ENCODE measurements at places on chromosomes 2 and 18.

DNA sequence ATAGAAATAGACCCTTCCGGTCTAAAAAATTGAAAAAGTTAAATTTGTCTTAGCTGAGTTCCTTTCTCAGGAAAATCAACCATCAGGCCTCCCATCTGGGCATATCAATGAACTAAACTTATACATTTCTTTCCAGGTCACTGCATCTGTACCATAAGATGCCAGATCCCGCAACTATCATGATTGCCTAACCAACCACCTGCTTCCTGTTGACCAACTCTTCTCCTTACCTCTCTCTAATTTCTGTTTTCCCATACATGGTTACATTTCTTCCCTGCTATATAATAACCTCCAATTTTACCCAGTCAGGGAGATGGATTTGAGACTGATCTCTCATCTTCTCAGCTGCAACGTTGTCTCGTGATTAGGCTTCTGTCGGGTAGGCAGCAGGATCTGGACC is 228.7 kb downstream of the FSIP2 start:
- DNase-seq = no peak

DNA sequence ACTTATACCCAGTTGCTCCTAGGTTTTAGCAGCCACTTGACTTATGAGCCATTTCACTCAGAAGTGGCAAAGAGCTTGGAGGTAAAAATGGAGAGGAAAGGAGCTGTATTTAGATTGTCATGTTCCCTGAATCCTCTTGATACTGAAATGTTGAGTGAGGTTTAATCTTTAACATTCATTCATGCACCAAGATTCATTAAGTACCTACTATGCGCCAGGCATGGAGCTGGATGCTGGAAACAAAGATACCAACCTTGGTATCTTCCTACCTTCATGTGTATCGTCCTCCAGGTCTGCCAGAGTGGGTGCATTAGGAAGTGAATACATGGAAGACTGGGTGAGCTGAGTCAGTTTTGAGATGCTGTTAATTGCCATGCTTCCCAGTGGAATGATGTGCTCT is 23.7 kb downstream of the TPGS2 start:
- no peak for DNase-seq

DNA sequence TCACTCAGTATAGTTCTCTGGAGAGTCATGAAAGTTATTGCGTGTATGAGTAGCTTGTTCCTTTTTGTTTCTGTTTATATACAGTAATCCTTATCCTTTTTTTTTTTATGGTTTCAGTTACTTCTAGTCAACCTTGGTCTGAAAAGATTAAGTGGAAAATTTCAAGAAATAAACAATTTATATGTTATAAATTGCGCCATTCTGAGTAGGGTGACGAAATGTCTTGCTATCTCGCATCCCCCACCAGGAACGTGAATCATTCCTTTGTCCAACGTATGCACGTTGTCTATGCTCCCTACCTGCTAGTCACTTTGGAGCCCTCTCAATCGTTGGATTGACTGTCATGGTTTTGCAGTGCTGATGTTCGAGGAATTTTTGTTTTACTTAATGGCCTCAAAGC is 60.4 kb downstream of the FAM117B start:
- DNase-seq = no peak

- no peak for DNase-seq
These were observed 234.1 kb downstream of the DYSF start for GRCh38 chr2:71687412-71687811.

- DNase-seq = no peak
These were observed 65.8 kb downstream of the DCDC2C start for GRCh38 chr2:3768960-3769765.

- no peak for DNase-seq
These were observed 121.8 kb downstream of the ACTR3 start for GRCh38 chr2:114011713-114012112.

DNA sequence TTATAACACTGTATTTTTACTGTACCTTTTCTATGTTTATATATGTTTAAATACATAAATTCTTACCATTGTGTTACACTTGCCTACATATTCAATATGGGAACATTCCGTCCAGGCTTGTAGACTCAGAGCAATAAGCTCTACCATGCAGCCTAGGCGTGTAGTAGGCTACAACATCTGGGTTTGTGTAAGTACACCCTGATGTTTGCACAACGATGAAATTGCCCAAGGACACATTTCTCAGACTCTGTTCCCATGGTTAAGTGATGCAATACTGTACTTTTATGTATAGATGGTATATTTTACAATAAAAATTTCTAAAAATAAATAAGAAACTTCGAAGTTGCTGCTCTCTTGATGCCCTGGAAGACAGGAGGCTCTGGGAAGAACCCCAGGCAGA is 38.4 kb downstream of the YPEL5 start:
- DNase-seq = no peak

DNA sequence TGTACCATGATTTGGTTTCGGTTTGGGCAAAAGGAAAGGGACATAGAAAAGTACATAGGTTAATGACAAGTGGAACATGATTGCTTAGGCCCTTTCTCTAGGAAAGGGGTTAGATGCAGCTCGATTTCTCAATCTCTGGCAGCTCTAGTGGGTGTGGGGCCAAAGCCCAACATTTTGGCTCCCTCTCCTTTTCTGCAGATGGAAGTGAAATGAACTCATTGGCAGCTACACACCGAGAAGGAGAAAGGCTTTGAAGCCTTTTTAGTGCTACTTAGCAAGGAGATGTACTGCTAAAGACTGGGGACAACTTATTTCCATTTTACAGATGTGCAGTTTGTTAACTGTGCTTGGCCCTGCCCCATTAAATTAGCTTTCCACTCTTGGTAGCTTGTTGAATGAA is 93.8 kb downstream of the LYPD6B start:
- no peak for DNase-seq

DNA sequence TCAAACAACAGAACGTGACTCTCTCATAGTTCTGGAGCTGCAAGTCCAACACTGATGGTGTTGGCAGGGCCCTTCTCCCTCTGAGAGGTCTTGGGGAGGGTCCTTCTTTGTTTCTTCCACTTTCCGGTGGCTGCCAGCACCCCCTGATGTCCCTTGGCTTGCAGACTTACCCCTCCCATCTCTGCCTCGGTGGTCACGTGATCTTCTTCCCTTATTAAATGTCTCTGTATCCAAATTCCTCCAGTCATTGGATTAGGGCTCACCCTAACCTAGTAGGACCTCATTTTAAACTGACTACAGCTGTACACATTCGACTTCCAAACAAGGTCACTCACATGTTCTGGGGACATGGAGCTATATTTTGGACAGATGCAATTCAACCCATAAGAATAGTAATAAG is 780.6 kb upstream of the SALL3 start:
- no peak for DNase-seq

DNA sequence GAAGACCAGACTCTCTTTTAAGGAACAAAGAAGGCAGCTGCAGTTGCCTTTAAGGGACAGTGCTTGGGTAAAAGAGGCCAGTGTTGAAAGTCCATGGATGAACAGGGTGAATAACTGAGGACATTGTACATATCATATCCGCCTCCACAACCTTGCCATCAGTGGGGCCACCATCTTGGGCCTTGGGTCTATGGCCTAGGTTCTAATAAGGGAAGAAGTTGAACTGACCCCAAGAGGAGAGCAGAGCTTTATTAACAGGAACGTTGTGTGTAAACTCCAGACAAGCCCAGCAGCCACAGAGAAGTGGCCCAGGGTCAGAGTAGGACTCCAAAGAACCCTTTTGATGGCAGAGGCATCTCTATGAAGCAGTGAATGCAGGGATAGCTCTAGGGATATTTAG is 332.8 kb downstream of the CYP26B1 start:
- DNase-seq = no peak

DNA sequence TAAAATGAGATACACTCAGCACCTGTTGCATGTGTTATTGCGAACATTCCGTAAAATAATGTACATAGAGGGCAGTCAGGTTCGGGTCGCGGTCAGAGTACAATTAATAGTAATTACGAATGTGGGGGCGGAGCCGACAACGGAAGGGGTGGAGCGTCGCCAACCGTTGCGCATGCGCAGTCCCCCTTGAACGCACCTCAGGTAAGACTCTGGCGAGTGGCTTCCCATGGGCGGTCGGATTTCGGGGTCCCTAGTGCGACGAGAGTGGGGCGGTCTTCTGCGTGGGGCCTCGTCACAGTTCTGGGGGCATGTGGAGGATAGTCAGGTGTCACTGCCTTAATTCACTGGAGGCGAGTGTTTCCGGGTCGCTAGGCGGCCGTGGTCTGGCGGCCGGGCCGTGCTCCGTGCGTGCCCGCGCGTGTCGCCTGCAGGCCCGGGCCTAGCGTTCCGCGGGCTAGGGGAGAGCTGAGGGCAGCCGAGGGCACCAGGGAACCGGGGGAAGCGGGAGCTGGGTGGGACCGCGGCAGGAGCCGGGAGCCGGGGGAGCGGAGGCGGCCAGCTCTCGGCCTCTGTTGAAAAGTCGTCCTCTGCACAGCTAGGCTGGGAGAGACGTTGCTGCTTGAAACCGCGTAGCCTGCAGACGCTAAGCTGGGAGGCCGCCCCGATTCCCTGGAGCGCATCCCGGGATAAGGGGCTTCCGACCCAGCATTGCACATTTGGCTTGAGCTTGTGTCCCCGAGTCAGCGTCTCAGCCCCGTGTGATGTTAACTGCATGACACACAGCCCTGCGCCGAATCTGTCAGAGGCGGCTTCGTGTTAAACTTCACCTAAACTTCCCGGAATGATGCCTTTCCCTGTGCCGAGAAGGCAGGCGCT is at the start of gene CEBPZOS:
Gene CEBPZOS, plus strand, starts transcription at position 177 of the 876 bp plus-strand sequence. CDS start 3,209 bp downstream, outside the sequence.
- DNase-seq = peak; percentile 62

GRCh38 chr18:53843763-53844162 is 380.7 kb downstream of the MBD2 start:
- DNase-seq = no peak

DNA sequence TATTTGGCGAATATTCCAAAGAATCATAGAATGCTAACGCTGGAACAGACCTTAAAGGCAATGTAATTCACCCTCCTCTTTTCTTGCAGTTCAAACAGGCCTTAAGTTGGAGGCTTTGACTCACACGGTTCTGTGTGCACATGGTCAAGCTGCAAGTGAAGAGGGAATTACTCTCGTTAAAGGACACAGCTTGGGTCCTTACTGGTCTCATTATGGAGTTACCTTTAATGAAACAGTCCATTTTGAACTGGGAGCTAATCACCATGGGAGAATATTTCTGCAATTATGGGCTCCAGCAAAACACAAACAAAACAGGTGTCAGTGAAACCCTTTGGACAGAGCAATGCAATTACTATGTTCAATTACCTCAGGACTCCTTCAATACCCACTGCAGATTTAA is 135.5 kb downstream of the GAREM1 start:
- DNase-seq = peak; percentile 19

DNA sequence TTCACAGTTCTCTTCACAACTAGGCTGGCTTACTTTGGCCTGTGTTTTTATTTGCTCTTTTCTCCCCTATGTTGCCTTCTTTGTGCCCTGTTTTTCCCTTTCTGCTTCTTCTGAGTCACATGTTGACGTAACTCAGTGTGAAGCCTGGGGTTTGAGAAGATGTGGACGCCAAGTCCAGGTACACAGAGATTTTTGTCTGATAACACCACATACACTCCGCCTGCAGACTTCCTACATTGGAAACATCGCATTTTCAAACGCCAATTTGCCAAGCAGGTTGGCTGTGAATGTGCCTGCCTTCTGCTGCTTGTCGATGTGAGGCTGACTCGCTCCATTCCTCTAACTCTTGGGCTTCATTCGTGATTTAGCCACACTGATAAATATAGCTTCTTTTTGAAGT is 62.6 kb upstream of the FN1 start:
- DNase-seq = no peak

GRCh38 chr2:105677901-105678300 is 66.8 kb upstream of the NCK2 start:
- DNase-seq = no peak

DNA sequence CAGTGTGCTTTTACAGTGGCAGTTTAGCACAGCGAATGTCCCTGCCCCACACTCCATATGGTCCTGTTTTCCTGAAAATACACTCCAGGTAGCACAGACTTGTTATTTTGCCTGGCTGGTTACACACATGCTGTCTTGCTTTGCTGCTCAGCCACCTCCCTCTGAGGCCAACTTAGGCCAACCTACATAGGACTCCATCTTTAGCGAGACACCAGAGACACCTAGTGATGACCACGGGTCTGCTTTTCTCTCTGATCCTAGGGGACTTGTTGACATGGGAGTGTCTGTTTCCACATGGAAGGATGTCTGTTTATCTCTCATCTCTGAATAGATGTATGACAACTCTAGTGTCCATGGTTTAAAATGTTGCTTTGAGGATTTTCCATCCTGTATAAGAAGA is 43.3 kb downstream of the PLEKHB2 start:
- DNase-seq = no peak

DNA sequence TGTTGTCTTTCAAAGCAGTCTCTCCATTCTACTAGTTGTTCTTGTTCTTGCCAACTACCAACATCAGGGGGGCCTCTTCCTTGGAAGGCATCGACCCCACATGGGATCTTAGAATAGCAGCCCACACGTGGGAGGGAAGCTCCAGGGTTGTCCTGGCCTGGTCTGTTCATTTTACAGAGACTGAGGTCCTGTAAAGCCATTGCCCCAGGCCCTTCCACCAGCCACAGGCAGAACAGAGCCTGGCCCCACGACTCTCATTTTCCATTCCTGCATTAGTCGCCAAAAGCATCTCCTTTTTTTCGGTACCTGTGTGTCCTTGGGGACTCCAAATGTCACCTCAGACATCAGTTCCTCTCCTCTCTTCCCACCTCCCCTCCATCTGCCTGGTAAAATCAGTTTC is 28.0 kb downstream of the CNGA3 start:
- no peak for DNase-seq

DNA sequence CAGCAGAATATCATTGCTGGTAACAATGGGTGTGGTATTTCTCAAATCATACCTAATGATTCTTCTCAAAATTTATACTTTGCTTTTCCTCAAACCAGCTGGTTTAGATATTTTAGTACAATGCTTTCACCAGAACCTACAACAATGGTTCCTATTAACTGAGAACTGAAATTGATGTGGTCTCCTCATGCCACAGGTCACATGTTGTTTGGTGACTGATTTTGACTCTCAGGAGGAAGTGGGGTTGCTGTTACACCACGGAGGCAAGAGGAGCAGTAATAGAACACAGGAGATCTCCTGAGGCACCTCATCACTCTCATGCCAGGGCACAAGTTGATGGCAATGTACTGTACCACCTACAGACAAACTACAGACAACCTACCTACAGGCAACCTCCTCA is 3.0 kb upstream of the CEP68 start:
- DNase-seq = no peak

GRCh38 chr2:215407590-215408264 is 28.1 kb downstream of the FN1 start:
- DNase-seq = no peak

DNA sequence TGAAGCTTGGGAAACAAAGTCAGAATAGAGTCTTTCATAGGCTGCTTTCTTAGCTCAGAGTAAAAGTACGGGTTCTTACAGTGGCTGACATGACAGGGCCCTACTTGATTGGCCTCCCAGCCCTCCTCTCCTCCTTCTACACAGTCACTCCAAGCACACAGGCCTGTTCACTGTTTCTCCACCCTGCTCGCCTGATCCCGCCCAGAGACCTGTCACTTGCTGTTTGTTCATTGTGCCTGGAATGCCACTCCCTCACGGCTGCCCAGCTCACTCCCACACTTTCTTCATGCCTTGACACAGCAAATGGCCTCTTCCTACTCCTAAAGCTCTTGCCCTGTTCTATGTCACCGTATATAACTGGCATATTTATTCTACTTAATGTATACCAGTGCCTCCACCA is 104.8 kb downstream of the MAP4K4 start:
- DNase-seq = no peak

- DNase-seq = no peak
These were observed 40.4 kb upstream of the IMP4 start for GRCh38 chr2:130302164-130302886.

Measured in SHP77 (cell line).